Activated T-helper 1 cell treated with anti-CD3 and anti-CD28 coated beads, Interleukin-2, amount 50 U/mL, for 16 hours (primary cell): ENCODE measurements at places on chromosomes 6 and 20.

- no peak for DNase-seq
These were observed 89.2 kb upstream of the STMND1 start for GRCh38 chr6:17012421-17013225.

DNA sequence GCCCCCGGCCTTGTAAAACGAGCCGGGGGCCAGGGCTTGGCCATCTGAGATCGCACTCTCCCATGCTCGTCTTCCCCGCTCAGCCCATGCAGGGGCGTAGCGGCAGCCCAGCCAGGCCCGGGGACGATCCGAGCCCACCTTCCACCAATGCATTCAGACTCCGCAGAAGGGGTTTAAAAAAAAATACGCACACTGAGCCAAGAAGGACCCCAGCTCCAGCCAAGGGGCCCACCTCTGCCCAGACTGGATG, 320 bp downstream of the GSTA4 start:
- DNase-seq = no peak

DNA sequence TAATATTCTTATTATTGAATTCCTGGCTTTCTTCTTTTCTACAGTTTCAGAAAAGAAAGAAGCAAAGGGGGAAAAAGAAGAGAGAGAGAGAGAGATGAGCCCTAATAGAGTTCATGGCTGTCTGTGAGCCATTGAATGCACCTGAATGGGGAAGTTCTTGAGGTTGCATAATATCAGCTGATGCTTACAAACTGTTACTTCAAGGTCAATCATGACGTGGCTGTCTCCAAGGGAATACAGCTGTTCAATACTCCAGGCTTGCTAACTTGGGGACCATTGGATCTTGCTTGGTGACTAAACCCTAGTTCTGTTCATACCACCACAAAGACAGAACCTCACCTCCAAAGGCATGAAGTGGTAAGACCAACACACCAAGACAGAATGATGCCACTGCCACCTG, 180.4 kb downstream of the ADGRG6 start:
- DNase-seq = no peak

GRCh38 chr6:27882624-27883023, 29.6 kb downstream of the OR2B2 start:
- no peak for DNase-seq

DNA sequence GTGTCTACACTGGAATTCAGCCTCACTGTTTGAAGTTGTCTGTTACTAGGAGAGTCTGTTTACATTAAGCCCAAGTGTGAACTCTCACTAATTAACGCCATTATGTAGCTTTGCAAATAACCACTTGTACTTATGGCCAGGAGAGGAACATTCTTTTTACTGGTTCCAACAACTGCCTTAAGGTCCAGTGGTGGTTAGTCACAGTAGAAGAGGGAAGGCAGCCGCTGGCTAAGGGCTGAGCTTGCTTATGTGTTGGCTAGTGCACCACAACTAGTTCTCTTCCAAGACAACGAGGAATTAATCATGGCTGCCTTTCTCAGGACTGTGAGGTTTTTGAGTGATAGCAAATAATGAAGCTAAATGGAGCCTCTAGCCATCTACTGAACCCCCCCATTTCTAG, 14.9 kb upstream of the SLC22A23 start:
- no peak for DNase-seq

- DNase-seq = no peak
These were observed 197.9 kb downstream of the LRFN2 start for GRCh38 chr6:40389254-40389653.
